CD4-positive, alpha-beta T cell treated with Interferon gamma for 1 hour (primary cell): ENCODE measurements at places on chromosomes 3 and 15.

GRCh38 chr3:55828712-55829111 lies 341.6 kb upstream of the WNT5A start:
- DNase-seq = no peak

DNA sequence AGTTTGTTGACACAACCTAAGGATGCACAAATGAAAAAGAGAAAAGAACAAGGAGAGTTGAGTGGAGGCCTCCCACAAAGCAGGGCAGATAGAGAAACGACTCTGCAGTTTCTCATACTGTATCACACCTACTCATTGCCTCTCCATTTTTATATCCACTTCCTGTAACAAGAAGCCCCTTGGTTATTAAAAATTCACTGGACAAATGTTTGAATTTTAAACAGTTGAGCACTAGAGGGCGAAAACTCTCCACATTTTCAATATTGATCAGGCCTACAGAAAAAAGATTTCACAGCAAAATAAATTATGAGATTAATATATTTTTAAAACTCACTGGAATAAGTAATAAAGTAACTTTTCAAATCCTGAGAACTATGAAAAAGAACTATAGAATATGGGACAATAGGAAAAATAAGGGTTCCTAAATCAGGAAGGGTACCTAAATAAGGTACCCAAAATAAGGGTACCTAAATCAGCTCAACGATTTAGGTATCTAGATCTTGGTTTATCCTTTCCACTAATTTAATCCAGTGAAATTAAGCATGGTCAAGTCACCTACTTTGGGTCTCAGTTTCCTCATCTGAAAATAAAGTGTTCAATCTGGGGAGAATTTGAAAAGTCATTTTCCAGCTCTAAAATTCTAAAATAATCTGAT lies 47.0 kb upstream of the PPIB start:
- DNase-seq = no peak

DNA sequence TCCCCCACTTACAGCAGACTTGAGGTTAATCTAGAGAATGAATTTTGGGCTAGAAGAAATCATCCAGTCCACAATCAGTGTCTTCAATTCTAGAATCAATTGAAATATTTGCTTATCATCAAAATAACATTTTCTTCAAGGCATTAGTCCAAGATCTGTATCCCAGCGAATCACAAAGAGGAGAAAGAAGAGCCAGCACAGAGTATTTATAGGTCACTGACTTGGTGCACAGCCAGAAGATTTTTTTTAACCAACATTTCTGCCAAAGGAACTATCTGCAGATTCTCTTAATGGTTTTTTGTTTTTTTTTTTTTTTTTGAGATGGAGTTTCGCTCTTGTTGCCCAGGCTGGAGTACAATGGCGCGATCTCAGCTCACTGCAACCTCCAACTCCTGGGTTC lies 178.2 kb downstream of the TNIK start:
- DNase-seq = no peak

GRCh38 chr3:161866176-161866575 lies 369.6 kb downstream of the OTOL1 start:
- DNase-seq = no peak
